Activated T-cell treated with anti-CD3 and anti-CD28 coated beads, Interleukin-2, amount 50 U/mL, for 48 hours (primary cell): ENCODE measurements at places on chromosomes 5 and 9.

DNA sequence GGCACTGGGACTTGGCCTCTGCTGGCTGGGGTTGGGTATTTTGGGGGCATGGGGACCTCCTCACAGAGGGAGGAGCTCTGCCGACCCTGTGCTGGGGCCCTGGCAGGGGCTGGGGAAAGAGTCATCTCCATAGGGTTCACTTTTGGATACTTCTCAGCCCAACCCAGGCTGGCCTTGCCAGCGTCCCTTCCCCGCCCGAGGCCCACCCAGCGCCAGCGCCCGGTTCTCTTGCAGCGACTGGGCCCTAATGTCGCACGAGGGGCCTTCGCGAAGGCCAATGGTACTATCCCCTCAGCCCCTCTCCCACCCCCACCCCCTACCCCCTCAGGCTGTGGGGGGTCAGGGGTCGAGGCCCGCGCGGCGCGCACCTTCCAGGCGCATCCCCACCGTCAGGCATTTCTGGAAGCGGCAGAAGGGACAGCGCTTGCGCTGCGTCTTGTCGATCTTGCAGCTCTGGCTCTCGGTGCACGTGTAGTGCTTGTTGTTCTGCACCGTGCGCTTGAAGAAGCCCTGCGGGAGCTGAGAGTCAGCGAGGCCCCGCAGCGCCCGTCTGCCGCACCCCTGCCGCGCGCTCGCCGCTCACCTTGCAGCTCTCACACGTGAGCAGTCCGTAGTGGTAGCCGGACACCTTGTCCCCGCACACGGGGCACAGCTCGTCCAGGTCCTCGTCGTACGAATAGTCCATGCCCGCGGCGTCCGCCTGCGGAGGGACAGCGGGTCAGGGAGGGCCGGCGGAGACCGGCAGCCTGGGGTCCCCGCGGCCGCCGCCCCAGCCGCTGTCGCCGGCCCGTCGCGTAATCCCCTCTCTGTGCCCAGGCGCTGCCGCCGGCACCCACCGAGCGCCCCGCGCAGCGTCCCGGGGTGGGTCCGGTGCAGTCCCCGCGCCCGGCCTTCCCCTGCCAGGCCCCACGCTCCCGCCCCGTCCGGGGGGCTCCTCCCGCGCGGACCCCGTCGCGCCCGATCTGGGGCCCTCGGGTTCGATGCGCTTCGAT is 4.2 kb downstream of the NR5A1 start:
- no peak for DNase-seq

GRCh38 chr5:526456-527088 is 2.3 kb upstream of the SLC9A3 start:
- DNase-seq, result no peak

- no peak for DNase-seq
Observed at GRCh38 chr5:59357381-59357977, 536.0 kb downstream of the PDE4D start.

DNA sequence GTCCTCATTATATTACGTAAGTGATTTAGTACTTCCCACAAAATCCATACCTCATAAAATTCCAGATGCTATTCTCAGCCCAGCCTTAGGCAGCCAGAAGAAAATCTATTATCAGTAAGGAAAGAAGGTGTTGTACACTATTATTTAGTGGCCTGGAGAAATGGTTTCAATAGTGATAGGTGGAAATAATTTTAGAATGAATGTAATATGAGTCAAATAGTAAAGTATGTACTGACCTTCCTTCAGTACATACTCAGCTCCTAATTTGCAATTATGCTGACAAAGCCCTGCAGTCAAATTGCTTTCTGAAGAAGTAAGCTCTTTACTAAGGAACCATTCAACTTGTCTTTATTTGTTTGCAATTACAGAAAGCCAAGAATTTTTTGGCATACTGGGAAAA is 409.2 kb downstream of the HTR1A start:
- DNase-seq, result no peak

- DNase-seq, result peak; percentile 15
Observed at GRCh38 chr9:93898026-93898425, 57.1 kb downstream of the BARX1 start.

GRCh38 chr5:135998889-135999288 is 29.9 kb upstream of the TGFBI start:
- no peak for DNase-seq

DNA sequence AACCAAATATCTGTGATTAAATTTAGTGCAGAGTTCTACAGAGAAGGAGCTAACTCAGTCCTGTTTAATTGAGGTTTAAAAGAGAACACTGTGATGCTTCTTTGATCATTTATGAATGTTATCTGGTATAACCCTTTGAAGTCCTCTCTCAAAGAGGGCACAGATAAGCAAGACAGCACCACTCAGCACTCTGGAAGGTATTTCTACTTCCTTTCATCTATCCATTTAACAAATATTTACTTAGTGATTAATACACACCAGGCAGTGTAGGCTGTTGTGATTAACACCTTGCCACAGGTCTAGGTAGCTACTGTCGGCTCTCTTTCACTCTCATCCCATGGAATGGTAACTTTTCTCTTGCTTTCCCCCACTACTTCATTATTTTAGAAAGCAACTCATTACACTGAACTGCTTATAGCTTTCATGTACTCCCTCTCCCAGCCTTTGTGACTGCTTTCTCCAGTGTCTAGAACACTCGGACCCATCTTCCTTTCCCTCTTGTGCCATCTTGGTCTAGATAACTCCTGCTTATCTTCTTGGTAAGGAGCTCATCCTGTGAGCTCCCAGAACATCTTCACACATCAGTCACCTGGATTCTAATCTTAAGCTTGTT is 54.7 kb downstream of the GLDC start:
- no peak for DNase-seq

DNA sequence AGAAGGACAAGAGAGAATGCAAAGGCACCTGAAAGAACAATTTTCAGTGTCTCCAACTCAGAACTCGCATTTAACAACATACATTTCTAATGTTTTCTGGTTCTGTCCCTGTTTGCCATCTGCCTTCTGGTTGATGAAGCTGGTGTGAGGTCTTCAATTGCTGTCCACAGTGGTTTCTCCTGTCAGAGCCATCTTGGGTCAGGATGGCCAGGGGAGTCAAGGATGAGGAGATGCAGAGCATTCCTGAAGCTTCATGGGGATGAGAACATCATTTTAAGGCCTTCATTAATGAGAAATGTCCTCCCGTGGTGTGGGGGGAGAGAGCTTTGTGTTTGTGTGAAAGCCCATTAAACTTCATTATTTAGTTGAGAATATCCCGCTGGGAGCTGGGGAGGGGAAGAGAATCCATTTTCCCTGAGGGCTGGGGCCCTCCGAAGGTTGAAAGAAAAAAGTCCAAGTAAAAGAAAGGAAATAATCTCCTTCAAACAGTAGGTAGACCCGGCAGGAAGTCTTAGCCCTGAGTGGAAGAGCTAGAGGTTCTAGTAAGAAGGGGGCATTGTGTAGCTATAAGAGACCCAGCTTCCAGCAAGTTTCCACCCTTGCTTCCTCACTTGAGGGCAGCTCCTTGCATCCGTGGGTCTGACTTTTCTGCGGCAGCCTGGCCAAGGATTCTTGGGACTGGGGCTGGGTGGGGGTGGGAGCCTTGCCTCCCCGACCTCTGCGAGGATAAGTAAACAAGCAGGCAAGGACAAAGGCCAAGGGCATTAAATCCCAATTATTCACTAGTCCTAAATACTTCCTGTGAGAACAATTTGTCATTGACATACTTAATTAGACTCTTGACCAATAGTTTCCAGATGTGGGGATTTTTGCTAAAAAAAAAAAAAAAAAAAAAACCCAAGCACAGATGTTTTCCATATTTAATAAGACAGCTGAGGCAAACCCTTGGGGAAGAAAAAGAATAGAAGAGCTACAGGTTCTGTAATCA is 119.2 kb downstream of the MSX2 start:
- no peak for DNase-seq

DNA sequence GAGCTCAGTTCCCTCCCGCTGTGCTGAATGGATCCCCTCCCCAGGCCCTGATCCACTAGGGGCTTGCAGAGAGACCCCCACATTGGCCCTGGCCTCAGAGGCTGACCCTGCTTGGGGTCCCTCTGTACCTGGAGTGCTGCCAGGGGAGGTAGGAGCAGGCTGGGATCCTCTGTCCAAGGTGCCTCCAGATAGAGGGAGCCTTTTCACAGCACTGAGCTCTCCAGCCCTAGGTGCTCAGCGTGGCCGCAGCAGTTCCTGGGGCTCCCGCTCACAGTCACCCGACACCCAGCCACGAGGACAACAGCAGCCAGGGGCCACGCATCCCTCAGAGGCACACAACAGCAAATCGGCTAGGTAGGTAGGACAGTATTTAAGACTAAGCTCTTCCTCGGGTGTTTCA is 62.2 kb upstream of the IRX2 start:
- no peak for DNase-seq

DNA sequence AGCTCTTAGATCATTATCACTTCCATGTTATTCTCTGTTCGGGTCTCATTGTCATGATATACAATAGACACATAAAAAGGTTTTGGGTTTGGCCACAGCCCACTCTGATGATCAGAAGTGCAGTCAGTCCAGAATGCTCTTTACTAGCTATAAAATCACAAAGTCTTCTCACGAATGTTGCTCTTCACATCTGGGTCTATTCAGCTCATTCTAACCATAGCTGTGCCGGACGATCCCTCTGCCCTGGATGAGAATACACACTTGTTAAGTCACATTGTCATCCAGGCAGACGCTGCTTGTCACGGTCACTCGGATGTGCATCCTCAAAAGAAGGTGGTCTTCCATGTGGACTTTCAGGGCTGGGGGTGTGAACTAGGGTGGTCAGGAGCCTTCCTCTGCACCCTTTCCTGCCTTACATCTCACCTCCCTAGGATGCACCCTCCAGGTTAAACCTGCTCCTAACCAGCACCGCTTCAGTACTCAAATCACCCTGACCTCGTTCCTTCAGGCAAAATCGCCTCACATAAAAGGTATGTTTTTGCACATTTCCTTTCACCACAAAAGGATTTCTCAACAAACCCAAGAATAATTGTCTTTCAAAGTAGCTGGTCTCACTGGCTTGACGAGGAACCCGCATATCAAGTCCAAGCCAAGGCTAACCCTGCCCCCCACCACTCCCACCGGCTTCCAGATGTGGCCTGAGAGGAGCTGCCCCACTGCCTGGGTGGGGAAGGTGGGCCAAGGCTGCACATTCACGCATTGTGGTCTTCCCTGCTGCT is 21.9 kb downstream of the ANKH start:
- DNase-seq, result no peak

- DNase-seq, result no peak
Observed at GRCh38 chr5:92780057-92780456, 801.0 kb downstream of the NR2F1-AS1 start.

- no peak for DNase-seq
Observed at GRCh38 chr5:180813420-180813819, 10.8 kb upstream of the MGAT1 start.

DNA sequence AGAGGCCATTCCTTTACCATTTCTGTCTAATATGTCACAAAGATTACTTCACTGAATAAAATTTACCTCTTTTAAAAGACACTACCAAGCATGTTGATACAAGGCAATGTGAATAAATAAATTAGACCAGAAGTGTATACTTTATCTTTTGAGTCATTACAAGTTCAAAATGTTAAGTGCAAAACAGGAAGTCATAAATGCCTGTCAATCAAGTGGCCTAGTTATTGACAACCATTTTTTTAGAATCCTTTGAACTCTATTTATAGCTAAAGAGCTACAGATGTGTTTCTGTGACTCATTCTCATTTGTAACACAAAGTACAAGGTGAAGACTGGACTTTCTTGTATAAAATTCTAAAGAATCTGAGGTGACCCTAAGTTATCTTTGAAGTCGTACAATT is 602.7 kb upstream of the SEMA6A start:
- DNase-seq, result no peak

DNA sequence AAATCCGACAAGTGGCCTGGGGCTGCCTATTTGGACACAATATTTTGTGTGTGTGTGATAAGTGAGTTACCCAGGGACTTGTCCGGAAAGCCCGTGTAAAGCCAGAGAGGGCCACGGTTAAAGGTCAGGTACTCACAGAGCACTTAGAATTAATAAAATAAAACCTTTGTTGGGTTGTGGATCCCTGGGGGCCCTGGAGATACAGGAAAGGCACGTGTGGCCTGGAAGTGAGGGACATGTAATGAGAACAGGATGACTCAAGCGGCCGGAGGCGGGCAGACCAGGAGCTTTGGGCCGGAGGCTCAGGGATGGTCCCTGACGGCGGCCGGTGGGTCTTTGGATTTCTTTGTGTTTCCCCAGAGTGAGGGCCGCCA is 1.0 kb downstream of the DMRT2 start:
- DNase-seq, result no peak

- no peak for DNase-seq
Observed at GRCh38 chr5:59104400-59105127, 521.7 kb downstream of the RAB3C start.

GRCh38 chr5:180201051-180201987 is 7.7 kb downstream of the RASGEF1C start:
- DNase-seq, result peak; percentile 30

GRCh38 chr9:112784020-112784785 is 33.6 kb downstream of the SNX30 start:
- no peak for DNase-seq

- DNase-seq, result no peak
Observed at GRCh38 chr9:132260846-132261245, 93.9 kb downstream of the SETX start.

GRCh38 chr5:55554585-55555202 is 19.9 kb upstream of the PLPP1 start:
- no peak for DNase-seq

DNA sequence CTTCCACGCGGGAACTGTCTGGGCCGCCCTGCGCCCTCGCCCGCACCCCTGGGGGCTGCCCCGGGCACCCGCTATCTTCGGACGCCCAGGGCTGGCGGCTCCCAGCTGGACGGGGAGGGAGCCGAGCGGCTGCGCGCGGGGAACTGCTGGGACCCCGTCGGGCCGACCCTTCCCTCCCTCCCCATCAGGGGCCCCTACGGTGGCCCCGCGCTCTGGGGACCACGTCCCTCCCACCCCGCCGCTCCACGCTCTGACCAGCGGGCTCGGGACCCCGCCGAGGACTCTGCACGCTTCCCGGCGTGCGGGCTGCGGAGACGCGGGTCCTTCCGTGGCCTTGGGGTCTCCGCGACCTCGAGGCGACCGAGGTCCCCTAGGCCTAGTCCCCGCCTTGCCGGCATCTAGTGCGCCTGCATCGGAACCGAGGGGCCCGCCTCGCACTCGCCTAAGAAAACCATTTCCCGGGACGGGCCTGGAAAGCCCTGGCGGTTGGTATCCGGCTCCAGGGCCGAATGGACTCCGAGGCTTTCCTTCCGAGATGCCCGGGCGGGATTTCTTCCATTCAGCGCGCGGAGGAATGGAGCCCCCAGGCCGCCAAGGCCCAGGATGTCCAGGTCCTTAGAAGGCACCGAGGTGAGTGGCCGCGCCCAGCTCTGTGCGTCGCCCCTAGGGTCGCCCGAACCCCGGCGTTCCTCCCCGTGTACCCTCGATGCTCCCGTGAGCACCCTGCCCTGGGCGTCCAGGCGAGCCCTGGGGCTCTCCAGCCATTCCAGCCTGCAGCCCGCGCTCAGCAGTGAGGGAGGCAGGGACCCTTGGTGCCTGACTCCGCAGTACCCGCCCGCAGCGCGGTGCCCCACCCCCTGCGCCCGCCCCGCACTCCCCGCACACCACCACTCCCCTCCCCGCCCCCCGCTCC is 705 bp upstream of the SLC6A3 start:
- no peak for DNase-seq

GRCh38 chr9:71465392-71465791 is 302.9 kb downstream of the CEMIP2 start:
- DNase-seq, result no peak

- no peak for DNase-seq
Observed at GRCh38 chr5:133819977-133820471, 148.4 kb downstream of the C5orf15 start.
